Suppressor macrophage treated with lipopolysaccharide for 1 hour (primary cell): ENCODE measurements at places on chromosomes 6 and 20.

GRCh38 chr20:46122071-46122470 is 4.0 kb downstream of the CD40 start:
- DNase-seq = no peak

DNA sequence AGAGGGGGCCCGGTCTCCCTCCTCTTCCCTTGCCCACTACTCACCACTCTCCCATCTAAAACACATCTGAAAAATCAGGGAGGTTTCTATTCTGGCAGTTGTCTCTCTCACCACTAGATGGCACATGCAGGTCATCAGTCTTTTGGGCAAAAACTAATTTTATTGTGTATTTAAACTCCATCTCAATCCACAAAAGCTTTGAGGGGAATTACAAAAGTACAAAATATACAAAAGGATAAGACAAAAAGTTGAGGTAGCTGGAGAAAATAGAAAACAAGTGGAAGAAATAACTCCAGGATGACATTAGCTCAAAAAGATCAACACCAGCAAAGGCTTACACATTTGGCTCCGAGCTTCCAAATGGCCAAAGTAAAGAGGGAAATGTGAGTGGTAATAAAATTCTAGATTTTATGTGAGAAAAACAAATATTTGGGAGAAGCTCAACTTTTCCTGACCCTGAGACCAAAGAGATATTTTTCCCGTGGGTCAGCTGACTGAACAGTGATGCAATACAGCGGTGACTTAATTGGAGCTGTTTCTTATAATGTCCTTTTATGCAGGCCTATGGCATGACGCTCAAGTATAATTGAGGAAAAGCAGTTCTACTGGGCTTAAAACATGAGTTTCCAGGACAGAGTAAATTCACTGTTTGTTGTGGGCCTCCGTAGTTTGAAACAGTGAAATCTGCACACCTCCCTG is 79.8 kb upstream of the CHD6 start:
- DNase-seq = peak; percentile 42

DNA sequence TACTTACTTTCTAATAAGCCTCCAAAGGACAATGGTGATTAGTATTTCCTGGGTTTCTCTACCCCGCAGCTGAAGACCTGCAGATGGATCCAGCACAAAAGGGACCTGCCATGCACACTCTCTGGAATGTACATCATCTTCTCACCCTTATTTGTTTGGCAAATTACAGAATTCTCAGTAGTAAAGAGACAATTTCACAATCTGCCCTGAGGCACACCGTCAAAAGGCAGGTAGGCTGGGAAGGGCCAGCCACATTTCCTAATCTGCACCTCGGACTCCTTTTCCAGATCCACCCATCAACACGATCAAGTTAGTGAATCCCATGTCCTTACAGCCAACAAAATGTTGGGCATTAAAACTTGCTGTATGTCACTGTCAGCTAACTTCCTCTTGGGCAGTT is 4.9 kb downstream of the OVOL2 start:
- no peak for DNase-seq

DNA sequence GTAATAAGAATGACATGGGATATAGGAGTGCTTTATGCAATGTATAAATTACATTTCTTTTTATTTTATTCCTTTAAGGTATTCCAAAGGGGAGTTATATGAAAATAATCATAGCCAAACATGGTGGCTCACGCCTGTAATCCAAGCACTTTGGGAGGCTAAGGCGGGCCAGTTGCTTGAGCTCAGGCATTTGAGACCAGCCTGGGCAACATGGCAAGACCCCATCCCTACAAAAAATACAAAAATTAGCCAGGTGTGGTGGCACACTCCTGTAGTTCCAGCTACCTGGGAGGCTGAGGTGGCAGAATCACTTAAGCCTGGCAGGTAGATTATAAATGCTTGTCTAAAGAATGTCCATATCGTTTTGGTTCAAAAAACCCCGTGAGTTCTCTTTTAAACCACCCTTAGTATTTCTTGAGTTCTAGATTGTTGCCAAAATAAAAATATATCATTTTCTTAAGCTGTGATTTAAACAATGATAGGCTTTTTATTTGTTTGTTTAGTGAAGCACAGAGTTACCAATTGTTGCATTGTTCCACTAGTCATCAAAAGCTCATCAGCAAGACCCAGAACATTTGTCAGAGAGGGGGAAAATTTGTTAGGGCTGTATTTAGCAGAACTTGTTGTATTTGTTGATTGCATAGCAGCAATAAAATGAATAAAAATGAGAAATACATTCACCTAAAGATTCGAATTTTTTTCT is 146.2 kb downstream of the KHDC1L start:
- DNase-seq = no peak

GRCh38 chr6:5525209-5525608 is 263.9 kb downstream of the FARS2 start:
- DNase-seq = no peak

GRCh38 chr20:38633577-38634093 is 32.0 kb downstream of the ARHGAP40 start:
- peak; percentile 67 for DNase-seq

DNA sequence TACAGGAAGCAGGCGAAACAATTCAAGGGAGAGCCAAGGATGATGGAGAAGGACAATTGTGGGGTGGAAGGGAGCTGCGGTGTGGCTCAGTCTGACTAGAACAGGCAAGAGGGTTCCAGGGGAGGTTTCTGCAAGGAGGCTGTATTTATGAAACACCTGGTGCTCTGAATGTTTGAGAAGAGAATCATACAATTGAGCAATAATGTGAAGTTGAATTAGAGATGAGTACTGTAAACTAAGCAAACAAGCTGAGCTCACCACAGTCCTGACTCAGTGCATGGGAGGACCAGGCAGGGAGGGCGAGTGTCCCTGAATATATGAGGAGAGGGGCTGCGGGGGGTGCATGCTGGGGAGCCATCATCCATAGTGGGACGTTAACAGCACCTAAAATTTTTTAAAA is 279.7 kb downstream of the KIF16B start:
- DNase-seq = no peak

- DNase-seq = peak; percentile 18
Measured at GRCh38 chr6:25309886-25310285, 30.7 kb downstream of the CARMIL1 start.

DNA sequence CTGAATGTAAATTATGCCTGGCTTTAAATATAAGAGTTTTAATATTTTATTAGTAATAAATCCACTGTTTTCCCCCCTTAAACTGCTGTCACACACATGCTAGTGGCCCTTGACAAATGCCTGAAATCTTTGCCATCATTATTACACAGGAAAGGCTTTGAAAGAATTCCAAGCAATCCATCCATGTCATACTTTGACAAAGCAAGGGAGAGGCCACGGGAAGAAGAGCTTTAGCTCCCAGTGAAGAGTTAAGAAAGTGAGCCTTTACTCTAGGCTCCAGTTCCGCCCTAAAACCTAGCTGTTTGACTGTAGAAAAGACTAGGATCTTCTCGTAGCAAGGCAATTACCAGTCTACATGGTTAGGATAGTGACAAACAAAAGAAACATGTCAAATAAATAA is 147.9 kb downstream of the GMDS start:
- no peak for DNase-seq

GRCh38 chr20:43178080-43178479 is 11.6 kb downstream of the PTPRT start:
- no peak for DNase-seq

DNA sequence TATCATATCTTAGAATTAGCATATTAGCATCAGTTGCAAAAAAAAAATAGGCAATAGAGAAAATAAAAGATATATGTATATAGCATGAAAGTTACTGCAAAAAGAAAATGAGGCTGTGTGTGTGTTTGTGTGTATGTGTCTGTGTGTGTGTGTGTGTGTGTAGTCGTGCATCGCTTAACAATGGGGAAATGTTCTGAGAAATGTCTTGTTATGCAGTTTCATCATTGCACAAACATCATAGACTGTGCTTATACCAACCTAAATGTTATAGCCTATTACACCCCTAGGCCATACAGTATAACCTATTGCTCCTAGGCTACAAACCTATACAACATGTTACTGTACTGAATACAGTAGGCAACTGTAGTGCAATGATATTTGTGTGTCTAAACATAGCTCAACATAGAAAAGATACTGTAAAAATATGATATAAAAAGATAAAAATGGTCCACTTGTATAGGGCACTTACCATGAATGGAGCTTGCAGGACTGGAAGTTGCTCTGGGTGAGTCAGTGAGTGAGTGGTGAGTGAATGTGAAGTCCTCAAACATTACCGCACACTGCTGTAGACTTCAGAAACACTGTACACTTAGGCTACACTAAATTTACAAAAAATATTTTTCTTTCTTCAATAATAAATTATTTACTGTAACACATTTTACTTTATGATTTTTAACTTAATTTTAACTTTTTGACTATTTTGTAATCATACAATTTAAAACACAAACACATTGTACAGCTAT is 805.1 kb downstream of the KIF16B start:
- no peak for DNase-seq

DNA sequence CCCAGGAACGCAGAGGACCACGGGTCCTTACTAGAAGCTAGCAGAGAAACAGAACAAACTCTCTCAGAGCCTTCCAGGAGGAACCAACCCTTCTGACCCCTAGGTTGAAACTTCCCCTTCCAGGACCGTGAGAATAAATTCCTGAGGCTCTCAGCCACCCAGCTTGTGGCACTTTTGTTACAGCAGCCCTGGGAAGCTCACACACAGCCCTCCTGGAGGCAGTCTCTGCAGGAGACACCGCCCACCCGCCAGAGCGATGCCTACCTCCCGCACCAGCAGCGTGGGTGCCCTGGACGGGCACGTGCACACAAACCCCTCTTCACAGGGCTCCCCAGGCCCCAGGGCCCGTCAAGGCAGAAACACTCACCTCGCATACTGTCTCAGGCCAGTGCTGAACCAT is 4.2 kb downstream of the RNASET2 start:
- DNase-seq = peak; percentile 54

DNA sequence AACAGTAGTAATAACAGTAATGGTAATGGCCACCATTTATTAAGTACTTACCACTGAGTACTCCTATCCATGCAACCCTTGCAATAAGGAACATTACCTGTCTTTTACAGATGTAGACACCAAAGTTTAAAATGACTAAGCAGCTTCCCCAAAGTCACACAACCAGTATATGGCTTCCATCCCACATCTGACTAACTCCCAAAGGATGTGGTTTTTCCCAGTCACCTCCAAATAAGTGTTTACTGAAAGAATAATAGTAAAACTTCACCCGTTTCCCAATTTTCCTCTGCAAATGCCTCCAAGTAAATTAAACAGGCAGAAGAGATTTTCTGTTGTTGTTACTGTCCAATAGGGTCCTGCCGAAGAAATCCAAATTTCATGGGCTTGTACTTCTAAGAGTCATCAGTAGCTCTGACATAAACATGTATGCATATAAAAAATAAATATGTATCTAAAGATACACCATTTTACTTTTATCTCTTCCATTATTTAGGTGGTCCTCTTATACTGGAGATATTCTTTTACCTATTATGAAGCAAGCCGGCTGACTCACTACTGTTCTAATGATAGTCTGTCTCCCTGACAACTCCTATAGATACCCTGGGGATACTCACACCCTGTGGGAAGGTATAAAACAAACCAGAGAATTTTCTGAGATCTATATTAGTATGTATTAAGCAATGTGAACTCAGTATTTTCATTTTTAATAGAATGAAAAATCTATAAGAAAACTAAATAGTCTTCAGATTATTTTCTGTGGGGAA is 77.9 kb upstream of the ID4 start:
- DNase-seq = no peak

GRCh38 chr20:46047821-46048220 is 18.8 kb downstream of the SLC12A5 start:
- DNase-seq = no peak

DNA sequence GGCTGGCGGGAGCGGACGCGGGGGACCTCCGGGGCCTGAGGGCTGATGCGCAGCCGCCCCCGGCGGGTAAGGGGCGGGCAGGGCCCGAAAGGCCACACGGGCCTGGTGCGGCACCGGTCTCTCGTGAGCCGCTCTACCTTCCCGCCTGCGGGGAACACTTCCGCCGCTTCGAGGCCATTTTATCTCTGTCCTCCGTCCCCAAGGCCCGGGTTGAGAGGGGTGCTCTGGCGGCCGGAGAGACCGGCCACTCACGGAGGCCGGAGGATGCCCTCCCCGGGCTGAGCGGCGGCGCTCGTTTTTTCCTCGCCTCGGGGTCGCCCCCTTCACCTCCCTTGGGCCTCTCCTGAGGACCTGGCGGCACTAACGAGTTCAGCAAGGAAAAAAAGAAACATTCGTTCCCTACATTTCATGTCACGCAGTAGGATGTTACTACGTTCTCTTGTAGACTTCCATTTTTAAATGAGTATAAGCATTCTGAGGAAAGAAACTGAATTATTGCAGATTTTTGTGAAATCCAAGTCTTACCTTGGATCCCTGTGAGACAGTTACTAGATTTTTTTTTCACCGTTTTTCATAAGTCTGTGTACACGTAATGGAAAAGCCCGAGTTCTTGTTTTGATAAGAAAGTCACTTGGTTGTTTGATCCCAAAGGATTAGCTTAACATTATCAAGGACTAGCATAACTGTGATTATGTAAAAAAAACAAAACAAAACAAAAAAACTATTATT is 575 bp downstream of the WTAP start:
- no peak for DNase-seq

- no peak for DNase-seq
Measured at GRCh38 chr20:33569802-33570391, 80.0 kb downstream of the CBFA2T2 start.

DNA sequence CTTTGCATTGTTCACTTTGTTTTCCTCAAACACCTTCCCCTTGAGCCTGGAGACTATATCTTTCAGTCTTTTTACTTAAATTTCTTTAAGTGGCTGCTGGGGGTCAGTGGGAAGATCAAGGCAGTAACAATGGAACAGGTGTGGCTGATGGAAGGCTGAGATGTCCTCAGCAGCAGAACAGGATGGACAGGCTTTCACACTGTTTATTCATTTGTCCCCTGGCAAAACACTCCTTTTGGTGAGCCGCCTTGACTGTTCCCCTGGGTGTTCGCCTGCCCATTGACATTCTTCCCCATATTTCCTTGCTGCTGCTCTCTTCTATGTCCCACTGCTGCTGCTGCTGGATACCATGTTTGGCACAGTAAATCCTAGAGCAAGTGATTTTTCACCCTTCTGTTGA is 38.1 kb downstream of the RNF144B start:
- DNase-seq = no peak

- no peak for DNase-seq
Measured at GRCh38 chr6:87968435-87969278, 79.0 kb upstream of the SPACA1 start.

DNA sequence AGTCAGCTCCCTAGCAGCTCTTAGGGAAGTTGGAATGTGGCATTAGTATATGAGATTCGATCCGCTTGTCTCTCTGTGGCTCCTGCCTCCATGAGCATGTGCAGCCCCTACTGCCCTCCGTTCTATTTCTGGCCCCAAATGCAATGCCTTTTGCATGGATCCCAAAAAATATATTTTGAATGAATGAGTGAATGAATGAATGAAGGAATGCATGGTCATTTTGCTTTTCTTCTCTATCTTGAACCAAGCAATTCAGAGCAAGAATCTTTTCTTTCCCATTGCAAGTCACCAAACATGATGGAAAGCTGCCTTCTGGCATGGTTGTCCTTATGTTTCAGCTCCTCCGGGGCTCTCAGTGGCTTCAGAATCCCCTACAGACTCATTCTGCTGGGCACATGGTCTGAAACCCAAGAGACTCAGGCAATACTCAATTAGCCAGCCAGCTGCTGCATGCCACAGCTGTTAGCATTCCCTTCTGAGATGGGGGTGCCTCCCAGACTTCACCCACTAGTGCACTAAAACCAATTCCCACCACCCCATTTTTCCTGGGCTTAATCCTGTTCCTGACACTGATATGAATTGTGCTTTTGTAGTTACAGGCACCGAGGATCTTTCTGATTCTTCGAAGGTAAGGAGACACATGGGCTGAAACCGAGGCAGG is 2.6 kb upstream of the IYD start:
- no peak for DNase-seq
